ENCODE measurements at places on chromosomes 13 and 19. TPM values are rescaled to one million over a fixed set of nuclear protein-coding genes. Genes with fewer than 3 reads are reported as not detected.

- no peaks in the 10 kb centered on the region for H3K36me3 ChIP-seq
- H3K4me1 ChIP-seq, result peaks cover 13% of the 10 kb centered on the region
- H3K4me3 ChIP-seq, result no peak overlapping the region
- DNase-seq, result no peak
Observed at GRCh38 chr19:8023371-8023770, 17.9 kb upstream of the ELAVL1 start.

DNA sequence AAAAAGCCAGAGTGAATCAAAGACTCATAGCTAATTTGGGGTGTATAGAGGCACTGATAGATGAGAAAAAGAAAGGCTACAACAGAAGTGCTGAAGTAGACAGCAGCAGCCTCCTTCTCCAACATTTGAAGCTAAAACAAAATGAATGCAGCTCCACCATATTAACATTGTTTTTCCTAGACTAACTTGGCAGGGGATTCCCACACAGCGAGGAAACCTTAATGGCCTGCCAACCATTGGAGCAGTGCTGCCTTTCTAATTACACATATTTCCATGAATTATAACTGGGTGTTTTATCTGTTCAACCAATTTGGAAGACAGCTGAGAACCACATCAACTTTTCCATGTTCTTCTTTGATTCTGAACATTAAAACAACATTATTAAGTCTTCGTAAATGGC lies 478.6 kb downstream of the LIG4 start:
- H3K4me1 ChIP-seq, result no peaks in the 10 kb centered on the region
- no peak overlapping the region for H3K4me3 ChIP-seq
- no peak for DNase-seq
- no peaks in the 10 kb centered on the region for H3K27me3 ChIP-seq

GRCh38 chr19:5020368-5020767 lies 51.5 kb downstream of the KDM4B start:
- peaks cover 10% of the 10 kb centered on the region for H3K36me3 ChIP-seq
- no peak overlapping the region for H3K4me3 ChIP-seq
- H3K4me1 ChIP-seq, result no peaks in the 10 kb centered on the region
- no peaks in the 10 kb centered on the region for H3K27me3 ChIP-seq
- no peak overlapping the region for H3K27ac ChIP-seq

DNA sequence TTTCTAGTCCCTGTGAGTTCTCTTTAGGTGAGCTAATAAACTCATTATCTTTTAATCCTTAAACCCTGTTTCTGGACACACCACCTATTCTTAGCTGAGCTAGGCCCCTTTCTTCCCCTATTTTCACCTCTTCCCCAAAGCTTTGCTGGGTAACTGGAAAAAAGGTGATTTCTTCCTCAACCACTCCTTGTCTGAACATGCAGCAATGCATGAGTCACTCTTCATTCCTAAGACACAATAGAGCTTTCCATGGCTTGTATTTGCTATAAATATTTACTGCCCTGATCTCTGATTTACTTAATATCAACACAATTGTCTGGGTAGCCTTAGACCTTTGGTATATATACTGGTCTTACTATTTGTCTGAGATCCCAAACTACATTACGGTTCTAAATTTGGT lies 370.9 kb downstream of the KLF5 start:
- no peak overlapping the region for H3K4me3 ChIP-seq
- H3K27me3 ChIP-seq, result no peaks in the 10 kb centered on the region
- H3K27ac ChIP-seq, result no peak overlapping the region
- no peaks in the 10 kb centered on the region for H3K36me3 ChIP-seq
- no peaks in the 10 kb centered on the region for H3K4me1 ChIP-seq

GRCh38 chr13:57627663-57628062 lies 3.9 kb upstream of the PCDH17 start:
- no peak for DNase-seq
- H3K27me3 ChIP-seq, result peaks cover 25% of the 10 kb centered on the region
- no peaks in the 10 kb centered on the region for H3K36me3 ChIP-seq
- H3K4me3 ChIP-seq, result no peak overlapping the region
- H3K4me1 ChIP-seq, result no peaks in the 10 kb centered on the region

GRCh38 chr13:33918199-33918932 lies 100.4 kb downstream of the RFC3 start:
- H3K36me3 ChIP-seq, result no peaks in the 10 kb centered on the region
- no peaks in the 10 kb centered on the region for H3K27me3 ChIP-seq
- H3K4me3 ChIP-seq, result no peak overlapping the region
- H3K27ac ChIP-seq, result no peak overlapping the region
- no peaks in the 10 kb centered on the region for H3K4me1 ChIP-seq
- no peak for DNase-seq

DNA sequence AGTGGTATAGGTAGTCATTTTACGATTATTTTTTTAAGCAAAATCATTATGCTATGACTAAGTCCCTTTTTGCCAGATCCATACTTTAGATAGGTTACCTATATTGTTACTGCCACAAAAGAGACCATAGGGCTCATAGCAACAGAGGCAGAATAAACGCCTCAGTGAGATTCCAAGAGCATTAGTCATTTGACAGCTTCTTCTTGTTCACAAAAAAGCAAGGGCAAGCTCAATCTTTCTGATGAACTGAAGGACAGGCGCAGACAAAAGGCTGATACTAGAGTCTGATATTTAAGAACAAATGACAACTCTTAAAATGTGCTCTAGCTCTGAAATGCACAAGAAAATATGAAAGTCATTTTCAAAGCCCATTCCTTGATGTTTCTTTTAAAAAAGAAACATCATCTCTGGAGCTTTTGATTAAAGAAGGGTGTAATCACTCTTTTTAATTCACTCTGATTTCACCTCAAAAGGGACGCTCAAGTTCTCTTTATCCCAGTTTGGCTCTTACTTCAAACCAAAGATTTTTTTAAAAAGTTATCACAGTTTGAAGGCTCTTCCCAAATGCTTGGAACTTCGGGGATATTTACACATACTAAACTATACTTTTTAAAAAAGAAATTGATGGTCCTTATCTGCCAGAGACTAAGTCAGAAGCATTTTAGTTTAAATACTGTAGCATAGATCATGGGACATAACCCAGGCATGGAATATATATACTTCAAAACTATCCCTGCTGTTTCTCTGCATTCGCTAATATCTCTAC lies 187.2 kb downstream of the EFNB2 start:
- H3K4me1 ChIP-seq, result no peaks in the 10 kb centered on the region
- H3K36me3 ChIP-seq, result no peaks in the 10 kb centered on the region
- H3K27me3 ChIP-seq, result no peaks in the 10 kb centered on the region
- H3K4me3 ChIP-seq, result no peak overlapping the region
- DNase-seq, result no peak

DNA sequence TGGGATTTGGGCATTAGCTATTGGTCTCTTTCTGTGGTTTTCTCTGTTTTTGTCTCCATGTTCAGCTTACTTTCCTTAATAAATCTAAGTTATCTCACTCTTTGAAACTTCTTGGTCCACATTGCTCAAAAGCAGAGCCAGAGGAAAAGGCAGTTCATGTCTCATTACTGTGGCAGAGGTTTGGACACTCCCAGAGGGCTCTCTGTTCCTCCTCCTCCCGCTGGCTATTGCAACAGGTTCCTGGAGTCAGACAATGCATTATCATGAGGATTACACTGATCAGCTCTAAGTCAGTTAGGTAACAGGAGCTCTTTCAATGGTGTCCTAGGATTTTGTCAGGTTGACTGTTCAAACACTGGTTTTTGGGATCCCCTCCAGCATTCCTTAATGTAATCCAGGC lies 298.8 kb downstream of the NDFIP2 start:
- H3K27ac ChIP-seq, result no peak overlapping the region
- no peaks in the 10 kb centered on the region for H3K4me1 ChIP-seq
- H3K4me3 ChIP-seq, result no peak overlapping the region
- no peaks in the 10 kb centered on the region for H3K27me3 ChIP-seq

GRCh38 chr19:3225169-3225485 lies 666 bp downstream of the CELF5 start:
- H3K4me3 ChIP-seq, result no peak overlapping the region
- peaks cover 14% of the 10 kb centered on the region for H3K27me3 ChIP-seq
- no peak for DNase-seq
- no peak overlapping the region for H3K27ac ChIP-seq
- no peaks in the 10 kb centered on the region for H3K36me3 ChIP-seq

DNA sequence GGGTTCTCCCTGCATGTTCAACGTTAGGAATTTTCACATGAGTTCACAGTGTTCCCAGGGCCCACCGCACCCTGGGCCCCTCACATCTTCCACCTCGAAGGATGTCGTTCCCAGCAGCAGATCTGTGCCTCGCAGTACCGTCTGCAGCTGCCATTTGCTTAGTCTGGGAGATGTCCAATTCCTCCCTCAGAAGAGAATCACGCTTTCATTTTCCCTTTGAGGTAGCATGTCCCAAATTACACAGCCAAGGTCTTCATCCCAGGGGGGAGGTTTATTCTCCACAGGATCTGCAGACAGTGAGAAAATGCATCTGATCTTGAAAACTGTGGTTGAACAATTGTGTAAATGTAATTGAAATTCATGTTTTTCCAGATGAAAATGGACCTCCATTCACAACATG lies 150.2 kb downstream of the DCT start:
- H3K27me3 ChIP-seq, result no peaks in the 10 kb centered on the region
- no peaks in the 10 kb centered on the region for H3K4me1 ChIP-seq
- peak overlapping the region; percentile 1 for H3K27ac ChIP-seq
- DNase-seq, result no peak
- H3K4me3 ChIP-seq, result no peak overlapping the region

The PSG1 gene
- not detected for total RNA-seq

The CRX gene
- total RNA-seq, result not detected

The CEACAM20 gene
- total RNA-seq, result not detected

The ZNF835 gene
- 0.78 TPM for total RNA-seq

The ATP4A gene
- 0.06 TPM for total RNA-seq

All from right lobe of liver (tissue), 6 donors.